Fibroblast of skin of back (primary cell): ENCODE measurements at places on chromosomes 1 and 21.

DNA sequence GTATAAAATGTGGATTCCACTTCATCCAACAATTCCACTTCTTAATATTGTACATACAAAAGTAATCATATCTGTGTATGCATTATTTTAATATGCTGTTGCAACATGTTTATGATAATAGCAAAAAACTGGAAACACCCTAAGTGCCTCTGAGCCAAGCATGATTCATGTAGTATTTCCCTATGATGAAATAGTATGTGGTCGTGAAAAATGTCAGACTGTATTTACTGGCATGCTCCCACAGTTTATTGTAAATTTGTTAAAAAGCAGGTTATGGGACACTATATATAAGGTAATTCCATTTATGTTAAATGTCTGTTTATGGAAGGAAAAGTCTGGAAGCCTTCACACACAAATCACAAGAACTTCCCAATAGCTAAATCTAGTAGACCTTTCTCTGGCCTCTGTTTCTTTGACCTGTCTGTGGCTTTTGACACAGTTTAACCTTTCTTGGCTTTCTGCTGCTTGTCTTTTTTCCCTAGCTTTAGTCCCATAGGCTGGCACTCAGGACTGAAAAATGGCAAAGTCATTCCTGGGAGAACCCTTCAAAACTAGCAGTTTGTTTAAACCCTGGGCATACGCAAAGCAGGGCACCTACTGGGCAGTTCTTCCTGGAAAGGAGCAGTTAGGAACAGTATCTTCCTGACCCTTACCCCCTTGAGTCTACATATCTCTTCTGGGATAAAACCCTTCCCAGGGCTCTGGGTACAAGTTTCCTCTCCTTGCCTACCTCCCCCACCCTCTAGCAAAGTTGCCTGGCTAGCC, 65.4 kb upstream of the ARTN start:
- DNase-seq = peak; percentile 57

DNA sequence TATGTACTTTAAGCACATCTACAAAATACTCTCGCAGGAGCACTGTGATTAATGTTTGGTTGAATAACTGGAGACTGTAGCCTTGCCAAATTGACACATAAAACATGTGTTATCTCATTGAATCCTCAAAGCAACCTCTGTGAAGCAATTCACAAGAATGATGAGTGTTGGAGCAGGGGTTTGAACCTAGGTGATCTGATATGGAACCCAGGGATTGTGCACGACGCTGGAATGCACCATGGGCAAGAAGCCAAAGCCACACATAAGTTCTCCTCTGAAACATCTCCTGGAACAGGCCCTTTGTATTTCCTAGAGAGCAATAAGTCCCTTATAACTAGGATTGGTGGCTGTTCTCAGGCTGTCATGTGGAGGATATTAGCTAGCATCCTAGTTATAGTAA, 124.6 kb upstream of the IVNS1ABP start:
- DNase-seq = peak; percentile 80

DNA sequence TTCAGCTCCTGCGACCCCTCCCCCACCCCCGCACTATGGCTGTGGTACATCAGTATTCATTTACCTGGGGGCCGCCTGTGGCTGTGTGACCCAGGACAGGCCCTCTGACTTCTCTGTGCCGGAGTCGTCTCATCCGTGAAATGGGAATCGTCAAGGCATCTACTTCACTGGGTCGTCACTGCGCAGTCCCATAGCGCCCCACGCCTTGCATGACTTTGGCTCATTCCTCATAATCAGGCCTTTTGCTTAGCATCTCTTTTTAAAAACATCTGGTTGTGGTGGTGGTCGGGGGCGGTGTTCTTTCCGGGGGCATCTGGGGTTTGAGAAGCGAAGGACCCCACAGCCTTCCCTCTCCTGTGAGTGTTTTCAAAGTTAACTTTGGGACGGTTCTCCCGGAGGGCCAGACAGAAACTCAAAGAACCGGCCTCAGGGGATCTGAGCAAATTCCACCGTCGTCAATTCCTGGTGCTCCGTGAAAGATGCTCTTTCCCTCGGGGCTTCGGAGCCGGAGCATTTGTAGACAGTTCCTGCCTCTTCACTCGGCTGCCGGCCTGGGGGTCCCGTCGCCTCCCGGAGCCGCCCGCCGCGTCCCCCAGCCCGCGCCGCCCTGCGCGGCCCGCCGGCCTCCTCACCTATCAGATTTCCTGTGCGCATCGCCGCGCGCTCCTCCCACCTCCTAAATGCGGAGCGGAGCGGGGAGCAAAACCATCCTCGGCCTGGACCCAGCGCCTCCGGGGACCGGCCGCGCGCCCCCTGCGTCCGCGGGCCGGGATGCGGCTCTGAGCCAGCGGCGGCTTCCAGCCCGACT, at the start of gene B3GALT5:
B3GALT5 (plus strand) TSS at position 708 of the 808 bp plus-strand sequence. CDS start 47,620 bp downstream, outside the sequence.
- DNase-seq = peak; percentile 48

DNA sequence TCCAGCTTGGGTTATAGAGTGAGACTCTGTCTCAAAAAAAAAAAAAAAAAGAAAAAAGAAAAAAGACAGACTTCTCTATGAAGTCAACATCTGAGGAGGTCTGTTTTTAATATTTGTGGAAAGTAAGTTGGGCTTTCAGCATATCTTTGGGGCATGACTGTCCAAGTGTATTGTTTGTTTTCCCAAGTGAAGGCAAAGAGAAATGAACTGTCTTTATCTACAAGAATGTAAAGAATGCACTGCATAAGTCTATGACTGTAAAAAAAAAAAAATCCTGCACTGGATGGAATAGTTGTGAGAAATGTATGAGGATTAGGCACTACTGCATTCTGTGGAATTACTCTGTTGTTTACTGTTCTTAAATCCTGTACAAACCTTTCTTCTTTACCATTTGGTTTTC, 45.6 kb upstream of the TMEM61 start:
- peak; percentile 99 for DNase-seq

DNA sequence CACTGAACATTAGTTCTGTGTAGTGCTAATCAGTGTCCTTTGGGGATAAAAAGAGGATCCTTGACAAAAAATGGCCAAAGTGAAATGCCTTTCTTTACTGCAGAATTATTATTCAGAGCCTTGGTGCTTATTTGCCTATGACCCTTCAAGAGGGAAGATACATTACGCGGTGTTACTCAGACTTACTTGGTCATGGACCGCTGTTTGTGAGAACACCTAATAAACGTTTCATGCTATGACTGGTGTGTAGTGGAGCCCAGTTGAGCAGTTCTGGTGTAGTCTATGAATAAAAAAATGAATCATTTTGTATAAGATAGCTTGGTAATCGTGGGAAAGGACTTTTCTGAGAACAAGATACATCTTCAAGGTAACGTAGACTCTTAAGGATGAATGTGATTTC, 8.3 kb downstream of the NFYC start:
- DNase-seq = no peak

DNA sequence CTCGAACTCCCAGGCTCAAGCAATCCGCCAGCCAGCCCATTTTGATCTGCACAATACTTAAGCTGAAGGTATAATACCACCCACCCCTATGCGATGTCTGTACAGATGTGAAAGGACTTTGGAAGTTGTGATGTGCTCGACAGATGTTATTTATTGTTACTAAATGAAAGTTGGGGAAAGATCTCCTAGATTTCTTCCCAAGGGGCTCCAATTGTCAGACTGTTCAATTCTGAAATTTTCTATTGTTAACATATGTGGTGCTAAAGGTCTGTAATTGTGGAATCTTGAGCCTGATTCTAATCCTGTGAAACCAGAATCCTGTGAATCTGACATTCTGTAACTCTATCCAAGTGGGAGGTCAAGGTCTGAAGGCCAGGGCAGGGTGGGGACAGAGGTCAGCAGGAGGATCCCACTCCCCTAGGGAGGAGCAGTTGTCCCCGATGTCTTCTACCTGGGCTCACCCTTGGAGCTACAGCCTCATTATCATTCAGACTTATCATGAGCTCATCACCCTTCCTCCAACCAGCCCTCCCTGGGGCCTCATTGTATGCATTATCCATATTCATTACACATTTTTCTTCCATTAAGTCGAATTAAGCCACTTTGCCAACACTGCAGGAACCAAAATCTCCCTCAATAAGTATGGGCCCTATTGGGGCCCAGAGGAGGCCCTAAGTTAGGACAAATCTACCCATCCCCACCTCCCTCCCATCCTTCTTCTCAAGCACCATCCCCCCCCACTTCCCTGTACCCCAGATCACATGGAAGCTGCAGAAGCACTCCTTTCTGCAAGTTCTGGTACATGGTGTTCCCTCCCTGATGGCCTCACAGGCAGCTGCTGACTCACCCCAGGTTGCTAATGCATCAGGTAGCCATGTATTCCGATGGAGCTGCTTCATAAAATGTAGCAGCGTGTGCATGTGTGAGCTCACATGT, 32.3 kb downstream of the SHISAL2A start:
- DNase-seq = no peak
